NB4 (cell line): ENCODE measurements at places on chromosomes 2 and 18.
A peak's percentile ranks its signal among the peaks of the same experiment; 100 is the strongest.

GRCh38 chr18:11154368-11154989, 5.1 kb upstream of the PIEZO2 start:
- DNase-seq = peak; percentile 56

DNA sequence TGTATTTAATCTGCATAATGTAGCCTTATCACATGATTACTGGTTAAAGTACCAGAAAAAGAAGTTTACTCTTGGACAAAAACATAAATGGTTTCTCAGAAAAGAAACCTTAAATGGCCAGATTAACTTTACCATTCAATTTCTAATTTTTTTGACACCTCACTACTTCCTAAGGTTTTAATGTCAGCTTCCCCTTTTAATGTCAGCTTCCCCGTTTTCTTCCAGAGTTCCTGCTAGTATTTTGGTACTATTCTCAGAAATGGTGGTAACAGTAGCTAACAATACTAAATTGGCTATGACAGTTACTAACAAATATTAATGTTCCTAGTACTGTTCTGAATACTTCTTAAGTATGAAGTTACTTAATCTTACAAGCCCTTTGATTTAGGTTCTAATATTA, 22.4 kb upstream of the SLC8A1 start:
- no peak for DNase-seq

DNA sequence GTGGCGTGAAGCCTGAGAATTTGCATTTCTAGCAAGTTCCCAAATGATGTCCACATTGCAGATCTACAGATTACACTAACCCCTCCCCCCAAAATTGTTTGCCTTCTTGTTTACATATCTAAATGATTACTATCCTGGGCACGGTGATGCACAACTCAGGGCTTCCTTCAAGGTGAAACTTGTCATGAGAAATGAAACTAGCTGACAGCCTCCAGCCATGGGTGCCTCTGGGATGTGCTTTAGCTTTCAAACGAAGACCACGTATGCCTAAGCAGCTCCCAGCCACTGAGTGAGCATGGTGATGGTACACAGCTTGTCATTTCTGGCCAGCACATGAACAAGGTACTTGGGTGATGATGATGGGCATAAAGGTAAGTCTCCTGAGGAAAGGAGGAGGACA, 464.8 kb upstream of the DDX18 start:
- DNase-seq = no peak

DNA sequence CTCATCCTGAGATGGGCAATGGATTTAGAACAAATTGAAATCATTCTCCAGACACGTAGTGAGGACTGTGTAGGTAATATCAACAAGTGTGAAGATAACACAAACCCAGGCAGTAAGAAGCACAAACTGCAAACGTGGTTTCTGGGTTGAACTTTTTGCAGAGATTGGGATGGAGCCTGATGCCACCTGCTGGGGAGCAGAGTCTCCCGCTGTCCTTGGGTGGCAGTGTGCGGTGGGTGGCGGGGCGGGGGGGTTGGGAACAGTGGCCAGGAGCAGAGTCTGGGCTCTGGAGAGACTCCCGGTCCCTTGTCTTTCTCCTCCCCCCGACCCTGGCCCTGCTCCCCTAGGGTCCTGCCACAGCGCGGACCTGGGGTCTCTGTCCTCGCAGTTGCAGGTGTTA, 19.5 kb downstream of the TRAF3IP1 start:
- peak; percentile 26 for DNase-seq

DNA sequence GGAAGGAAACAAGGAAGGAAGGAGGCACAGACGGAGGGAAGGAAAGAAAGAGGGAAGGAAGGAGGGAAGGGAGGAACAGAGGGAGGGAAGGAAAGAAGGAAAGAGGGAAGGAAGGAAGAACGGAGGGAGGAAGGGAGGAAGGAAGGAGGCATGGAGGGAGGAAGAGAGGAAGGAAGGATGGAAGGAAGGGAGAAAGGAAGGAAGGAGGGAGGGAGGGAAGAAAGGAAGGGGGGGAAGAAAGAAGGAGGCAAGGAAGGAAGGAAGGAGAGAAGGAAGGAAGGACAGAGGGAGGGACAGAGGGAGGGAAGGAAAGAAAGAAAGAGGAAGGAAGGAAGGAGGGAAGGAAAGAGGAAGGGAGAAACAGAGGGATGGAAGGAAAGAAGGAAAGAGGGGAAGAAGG, 7.6 kb upstream of the ACOXL start:
- DNase-seq = no peak

- no peak for DNase-seq
Observed at GRCh38 chr18:6009756-6010155, 114.4 kb upstream of the TMEM200C start.

- DNase-seq = no peak
Observed at GRCh38 chr2:210228586-210228985, 3.3 kb upstream of the ACADL start.

- no peak for DNase-seq
Observed at GRCh38 chr18:79410731-79411613, 15.2 kb downstream of the NFATC1 start.

DNA sequence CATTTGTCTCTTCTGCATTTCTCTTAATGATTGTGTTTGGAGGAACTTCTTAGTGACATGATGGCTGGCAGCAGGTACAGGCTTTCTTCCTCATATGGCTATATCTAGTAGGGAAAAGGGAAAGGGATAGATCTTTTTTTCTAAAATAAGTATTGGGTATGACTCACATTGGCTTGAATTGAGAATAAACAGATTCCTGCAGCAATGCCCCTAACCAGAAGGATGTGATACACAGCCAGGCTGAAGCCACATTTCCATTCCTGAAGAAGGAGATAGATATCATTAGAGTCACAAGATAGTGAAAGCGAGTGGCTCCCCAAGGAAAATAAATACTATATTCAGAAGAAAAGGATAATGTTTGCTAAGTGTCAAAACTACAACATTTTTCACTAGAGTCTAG, 61.1 kb downstream of the VWC2L start:
- no peak for DNase-seq

DNA sequence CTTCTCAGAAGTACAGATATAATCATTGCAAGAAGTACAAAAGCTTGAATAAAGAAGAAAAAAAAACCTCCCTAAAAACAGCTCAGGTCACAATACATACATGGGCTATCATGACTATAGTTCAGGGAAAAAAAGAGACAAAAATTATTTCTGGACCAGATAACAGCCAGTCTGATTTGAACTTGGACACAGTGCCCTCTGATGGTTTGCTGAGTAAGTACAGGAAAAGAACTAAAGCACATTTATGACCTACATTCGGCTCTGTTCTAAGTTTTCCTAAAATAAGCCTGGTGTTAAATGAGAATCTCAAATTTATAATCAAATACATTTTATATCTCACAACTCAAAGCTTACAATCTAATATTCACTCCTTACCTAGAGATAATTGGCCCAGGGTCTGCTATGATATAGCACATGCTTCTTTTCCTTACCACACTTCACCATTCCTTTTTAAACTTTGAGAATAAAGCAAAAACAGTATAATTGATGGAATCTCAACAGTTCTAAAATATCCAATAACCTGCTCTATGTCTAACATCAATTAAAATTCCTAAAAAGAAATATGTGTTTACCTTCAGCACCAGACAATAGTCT, 81.1 kb downstream of the RAPH1 start:
- peak; percentile 71 for DNase-seq

- DNase-seq = no peak
Observed at GRCh38 chr2:239787538-239788050, 237.5 kb downstream of the NDUFA10 start.

- no peak for DNase-seq
Observed at GRCh38 chr2:207506426-207506825, 23.3 kb upstream of the CREB1 start.

- DNase-seq = no peak
Observed at GRCh38 chr2:196322973-196323810, 151.8 kb upstream of the STK17B start.

- DNase-seq = no peak
Observed at GRCh38 chr18:55861266-55861665, 273.3 kb upstream of the TCF4 start.

- peak; percentile 53 for DNase-seq
Observed at GRCh38 chr2:126644630-126645191, 11.2 kb upstream of the GYPC start.

- peak; percentile 22 for DNase-seq
Observed at GRCh38 chr2:239465017-239466001, 64.5 kb upstream of the HDAC4 start.

- no peak for DNase-seq
Observed at GRCh38 chr18:13745696-13746095, 19.2 kb downstream of the RNMT start.

GRCh38 chr2:2871480-2872308, 505.9 kb downstream of the EIPR1 start:
- no peak for DNase-seq

DNA sequence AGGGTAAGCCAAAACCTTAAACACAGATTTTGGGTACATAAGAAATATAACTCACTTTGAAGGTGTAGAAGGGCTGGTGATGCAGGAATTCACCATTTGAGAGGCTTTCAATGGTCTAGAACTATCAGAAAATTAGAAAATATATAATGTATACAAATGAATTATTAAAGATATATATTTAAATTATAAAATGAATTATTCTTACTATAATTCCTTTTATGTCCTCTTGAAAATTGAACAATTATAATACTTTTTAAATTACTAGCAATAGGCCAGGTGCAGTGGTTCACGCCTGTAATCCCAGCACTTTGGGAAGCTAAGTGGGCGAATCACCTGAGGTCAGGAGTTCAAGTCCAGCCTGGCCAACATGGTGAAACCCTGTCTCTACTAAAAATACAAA, 60.7 kb downstream of the VIL1 start:
- no peak for DNase-seq

DNA sequence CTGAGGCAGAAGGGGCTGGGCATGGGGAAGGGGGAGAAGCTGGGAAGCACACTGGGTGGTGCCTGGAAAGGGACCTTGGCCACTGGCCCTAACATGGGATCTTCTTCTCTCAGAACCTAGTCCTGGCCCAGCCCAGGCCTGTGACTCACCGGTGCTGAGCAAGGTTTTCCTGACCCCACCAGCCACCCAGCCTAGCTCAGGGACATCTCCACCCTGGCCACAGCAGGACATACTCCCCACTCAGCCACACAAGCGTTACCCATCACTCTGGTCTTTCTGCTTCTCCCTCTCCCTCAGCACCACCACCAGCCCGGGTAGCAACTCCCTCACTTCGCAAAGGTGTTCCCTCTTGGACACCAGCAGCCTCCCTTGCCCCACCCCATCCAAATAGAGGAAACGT, 22.8 kb downstream of the TNS1 start:
- DNase-seq = no peak

GRCh38 chr2:19611491-19612332, 253.3 kb upstream of the OSR1 start:
- DNase-seq = no peak

DNA sequence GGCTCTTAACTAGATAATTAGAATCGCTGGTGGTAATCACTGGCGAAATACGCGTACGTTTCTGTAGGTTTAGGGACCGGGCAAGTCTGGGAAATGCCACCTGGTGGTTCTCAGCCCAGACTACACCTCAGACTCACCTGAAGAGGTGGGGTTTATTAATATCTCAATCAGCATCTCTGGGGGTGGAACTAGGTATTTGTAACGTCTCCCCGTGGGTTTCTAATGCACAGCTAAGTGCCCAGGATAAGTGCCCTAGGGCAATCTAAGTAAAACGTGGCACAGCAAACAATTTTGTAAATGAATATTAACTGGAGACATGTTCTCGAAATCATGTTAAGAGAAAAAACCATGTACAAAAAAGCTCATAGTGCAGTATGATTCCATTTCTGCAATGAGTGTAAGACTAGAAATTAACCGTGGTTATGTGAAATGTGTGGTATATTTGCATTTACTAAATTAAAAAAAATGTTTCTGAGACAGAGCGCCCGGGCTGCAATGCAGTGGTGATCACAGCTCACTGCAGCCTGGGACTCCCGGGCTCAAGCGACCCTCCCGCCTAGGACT, 760 bp upstream of the CNOT11 start:
- peak; percentile 54 for DNase-seq

- DNase-seq = no peak
Observed at GRCh38 chr2:133521146-133521745, 47.0 kb downstream of the NCKAP5 start.

DNA sequence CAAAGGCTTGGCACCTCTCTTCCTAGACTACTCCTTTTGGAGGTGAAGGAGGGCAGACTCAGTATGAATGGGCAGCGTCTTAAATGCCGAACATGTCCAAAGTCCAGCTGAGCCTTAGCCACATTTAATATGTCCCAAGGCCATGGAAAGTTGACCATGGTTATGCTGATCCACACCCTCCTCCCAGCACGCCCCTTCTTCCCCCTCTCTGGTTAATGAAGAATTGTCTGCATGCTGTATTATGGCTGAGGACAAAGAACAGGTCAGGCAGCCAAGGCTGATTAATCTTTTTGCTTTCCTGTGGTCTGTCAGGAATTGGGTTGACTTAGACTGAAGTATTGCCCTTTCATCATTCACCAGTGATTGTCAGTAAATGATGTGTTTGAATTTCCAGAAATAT, 5.8 kb upstream of the MYOM1 start:
- no peak for DNase-seq

DNA sequence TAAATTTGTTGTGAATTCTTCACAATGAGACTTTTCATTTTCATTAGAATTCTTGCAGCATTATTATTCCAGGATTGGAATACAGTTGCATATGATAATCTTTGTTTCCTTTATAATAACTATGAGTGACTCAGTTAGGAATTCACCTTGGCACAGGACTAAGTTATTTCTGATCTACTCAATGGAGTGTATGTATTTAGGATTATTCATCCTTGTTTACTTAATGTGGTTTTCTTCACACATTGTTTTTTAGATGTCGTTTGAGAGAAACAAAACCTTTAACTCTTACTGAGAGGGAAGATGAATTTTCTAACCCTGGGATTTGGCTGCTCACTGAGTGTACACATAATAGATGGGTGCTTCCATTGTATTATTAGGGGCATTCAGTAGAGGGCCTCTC, 970.1 kb downstream of the DPP10 start:
- DNase-seq = no peak

DNA sequence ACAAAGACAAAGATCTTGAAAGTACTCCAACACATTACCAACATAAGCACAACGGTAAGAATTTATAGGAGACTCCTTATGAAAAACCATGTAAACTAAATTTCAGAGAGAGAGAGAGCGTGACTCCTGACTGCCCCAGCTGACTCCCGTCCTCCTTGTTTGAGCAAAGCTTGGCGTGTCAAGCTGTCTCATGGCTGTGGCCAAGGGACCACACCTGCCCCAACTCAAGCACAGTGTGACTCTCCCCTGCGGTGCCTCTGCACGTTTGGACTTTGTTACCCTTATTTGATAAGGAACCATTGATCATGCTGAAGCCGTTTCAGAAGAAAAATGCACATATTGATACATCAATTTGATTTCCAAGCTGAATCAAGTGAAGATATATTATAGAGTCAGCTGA, 124.8 kb downstream of the COL6A3 start:
- no peak for DNase-seq

DNA sequence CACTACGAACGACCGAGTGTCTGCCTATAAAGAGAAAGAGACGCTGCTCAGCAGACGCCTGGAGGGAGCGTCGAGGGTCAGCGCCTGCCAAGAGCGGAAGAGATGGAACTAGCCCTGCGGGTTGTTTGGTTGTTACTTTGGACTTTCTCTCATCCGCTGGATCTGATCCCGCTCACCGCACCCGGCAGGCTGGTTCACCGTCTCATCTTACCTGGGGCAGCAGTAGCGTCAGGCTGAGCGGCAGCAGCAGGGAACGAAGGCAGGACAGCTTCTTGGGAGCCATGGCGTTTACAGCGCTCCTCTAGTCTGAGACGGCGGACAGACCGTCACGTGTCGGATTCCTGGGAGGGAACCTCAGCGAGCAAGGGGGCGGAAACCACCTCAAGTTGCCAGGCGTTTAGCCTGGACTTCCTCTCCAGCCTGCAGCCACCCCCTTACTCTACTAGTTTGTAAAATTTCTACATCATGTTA, 1.9 kb downstream of the GLB1L start:
- DNase-seq = no peak
